ENCODE measurements at places on chromosomes 1 and 21. TPM values are rescaled to one million over a fixed set of nuclear protein-coding genes. Genes with fewer than 3 reads are reported as not detected.

- DNase-seq = no peak
These were observed 35.0 kb upstream of the RAP1GAP start for GRCh38 chr1:21704145-21704544.

DNA sequence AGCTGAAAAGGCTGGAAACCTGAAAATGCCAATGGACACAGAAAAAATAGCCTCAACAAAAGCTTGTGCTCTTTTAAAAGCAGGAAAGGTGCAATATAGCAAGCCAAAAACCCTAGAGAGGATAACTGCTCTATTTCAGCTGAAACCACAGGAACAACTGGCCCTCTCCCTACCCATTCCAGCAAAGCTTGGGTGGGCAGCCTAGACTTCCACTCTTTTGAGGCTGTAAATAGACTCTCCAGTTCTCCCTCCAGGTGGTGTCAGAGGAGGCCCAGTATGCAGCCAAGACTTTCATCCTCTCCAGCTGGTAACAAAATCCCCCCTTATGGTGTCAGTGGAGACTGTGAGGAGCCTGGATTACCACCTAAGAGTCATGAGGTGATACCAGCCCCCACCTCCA lies 206.9 kb upstream of the PLD5 start:
- DNase-seq = no peak

DNA sequence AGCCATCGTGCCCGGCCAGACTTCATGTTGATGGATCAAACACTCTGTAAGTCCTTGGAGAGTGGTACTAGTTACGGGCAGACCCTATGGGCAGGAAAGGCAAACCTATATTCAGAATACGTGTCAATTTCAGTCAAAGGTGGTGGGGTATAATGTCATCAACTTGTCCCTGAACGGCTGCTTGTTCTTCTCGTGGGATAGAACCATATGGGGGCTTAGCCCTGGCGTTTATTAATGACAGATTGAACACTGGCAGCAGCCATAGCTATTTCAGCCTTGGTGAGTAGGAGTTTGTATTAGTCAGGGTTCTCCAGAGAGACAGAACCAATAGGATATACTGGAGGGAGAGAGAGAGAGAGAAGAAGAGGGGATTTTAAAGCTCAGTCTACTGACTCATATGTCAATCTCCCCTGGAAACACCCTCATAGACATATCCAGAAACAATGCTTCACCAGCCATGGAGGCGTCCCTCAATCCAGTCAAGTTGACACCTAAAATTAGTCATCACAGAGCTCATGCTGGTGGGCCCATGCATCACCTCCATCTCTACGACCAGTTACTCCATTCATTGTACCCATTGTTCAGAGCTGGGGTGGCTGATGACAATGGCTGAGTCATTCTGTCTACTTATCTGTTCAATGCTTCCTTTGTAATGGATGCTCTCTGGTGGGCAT lies 16.1 kb upstream of the AQP10 start:
- DNase-seq = no peak

DNA sequence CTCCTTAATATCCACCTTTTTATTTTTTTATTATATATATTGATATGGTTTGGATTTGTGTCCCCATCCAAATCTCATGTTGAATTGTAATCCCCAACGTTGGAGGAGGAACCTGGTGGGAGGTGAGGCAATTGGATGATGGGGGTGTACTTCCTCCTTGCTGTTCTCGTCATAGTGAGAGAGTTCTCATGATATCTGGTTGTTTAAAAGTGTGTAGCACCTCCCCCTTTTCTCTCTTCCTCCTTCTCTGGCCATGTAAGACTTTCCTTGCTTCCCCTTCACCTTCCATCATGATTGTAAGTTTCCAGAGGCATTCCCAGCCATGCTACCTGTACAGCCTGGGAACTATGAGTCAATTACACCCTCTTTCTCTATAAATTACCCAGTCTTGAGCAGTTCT lies 22.7 kb upstream of the CCSAP start:
- no peak for DNase-seq

Gene CYP4Z1
- 0.35 TPM for polyA plus RNA-seq

Gene KCNE1
- polyA plus RNA-seq = 2.6 TPM

DNA sequence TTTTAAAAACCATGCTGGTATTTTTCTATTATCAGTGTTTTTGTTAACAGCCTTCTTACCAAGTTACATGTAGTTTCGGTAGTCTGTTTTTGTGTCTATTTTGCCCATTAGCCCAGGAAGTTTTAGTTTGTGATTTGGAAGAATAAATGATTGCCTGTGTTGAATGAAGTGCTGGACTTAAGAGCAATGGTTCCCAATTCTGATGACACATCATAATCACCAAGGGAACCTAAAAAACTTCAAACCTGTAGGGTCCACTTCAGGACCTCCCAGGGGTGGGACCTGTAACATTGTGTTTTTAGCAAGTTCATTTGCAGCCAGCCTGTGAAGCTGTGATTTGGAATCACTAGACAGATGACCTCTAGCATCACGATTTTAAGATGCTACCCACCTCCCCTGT lies 43.0 kb upstream of the ST6GALNAC3 start:
- no peak for DNase-seq

DNA sequence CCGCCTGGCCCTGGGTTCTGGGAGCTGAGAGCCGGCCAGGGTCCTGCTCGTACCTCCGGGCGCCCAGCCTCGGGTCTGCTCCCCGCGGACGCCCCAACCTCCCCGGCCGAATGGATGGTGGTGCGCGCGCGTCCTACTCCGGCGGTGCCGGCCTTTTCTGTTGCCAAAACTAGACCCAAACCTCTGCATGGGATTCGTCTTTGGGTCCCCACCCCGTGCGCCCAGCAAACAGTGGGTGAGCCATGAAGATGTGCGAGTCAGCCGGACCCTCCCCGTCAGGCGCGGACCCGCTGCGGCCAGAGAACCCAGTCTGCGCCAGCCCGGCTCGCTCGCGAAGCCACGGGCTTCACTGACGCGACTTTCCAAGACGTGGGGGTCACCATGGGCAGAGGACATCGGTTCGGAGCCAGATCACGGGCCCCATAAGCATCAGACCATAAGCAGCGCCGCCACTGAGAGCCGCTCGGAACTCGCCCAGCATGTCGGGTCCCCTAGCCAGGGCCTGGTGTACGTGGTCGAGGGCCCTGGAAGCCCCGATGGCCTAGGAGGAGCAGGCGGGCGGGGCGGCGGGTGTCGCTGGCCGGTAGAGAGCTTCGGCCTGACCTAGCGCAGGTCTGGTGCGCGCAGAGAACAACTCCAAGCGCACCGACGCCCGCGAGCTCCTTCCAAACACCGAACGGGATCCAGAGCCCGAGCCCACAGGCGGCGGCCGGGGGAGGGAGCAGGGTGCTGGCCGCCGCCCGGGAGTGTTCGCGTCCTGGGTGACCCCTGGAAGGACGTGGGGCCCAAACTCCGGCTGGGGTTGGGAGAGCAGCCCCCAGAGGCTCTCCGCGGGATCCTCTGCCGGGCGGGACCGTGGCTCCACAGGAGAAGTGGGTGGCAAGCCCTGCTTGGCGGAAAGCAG lies 1.0 kb upstream of the TP73 start:
- DNase-seq = no peak

Gene SMG7
- 62.1 TPM for polyA plus RNA-seq

- DNase-seq = no peak
These were observed 37.4 kb downstream of the CITED4 start for GRCh38 chr1:40824591-40825434.

DNA sequence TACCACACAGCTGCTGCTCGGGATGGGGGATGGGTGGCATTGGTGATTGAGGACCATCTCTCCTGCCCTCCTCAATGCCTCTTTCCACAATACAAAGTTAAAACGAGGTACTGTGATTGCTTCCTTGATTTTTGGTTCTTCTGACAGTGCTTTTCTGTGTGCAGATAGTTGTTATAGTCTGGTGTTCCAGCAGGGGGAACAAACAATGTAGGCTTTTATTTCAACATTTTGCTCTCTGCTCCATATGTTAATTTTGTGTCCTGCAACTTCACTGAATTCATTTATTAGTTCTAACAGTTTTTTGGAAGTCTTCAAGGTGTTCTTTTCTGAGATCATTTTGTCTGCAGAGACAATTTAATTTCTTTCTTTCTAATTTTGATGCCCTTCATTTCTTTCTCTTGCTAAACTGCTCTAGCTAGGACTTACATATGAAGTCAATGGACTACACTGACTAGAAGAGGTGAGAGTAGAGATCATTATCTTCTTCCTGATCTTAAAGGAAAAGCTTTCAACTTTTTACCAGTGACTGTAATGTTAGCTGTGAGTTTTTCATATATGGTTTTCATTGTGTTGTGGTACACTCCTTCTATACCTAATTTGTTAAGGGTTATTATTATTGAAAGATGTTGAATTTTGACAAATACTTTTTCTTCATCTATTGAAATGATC lies 45.4 kb downstream of the TNFSF18 start:
- no peak for DNase-seq

Data from right lung (tissue), 10 donors.